Suppressor macrophage treated with lipopolysaccharide for 1 hour (primary cell): ENCODE measurements at places on chromosomes 11 and 22.

GRCh38 chr11:2093575-2094353 lies 45.4 kb downstream of the IGF2 start:
- DNase-seq = no peak

GRCh38 chr11:114482114-114482513 lies 42.8 kb downstream of the REXO2 start:
- no peak for DNase-seq

DNA sequence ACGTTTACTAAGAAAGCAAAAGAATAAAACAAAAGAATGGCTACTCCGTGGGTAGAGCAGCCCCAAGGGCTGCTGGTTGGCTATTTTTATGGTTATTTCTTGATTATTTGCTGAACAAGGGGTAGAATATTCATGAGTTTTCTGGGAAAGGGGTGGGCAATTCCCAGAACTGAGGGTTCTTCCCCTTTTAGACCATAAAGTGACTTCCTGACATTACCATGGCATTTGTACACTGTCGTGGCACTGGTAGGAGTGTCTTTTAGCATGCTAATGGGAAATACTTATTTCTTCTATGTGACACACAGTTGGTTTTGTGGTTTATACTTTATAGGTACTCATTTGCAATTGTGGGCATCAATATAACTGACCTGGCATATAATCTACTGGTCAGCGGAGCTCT lies 56.3 kb downstream of the SLN start:
- DNase-seq = peak; percentile 41

GRCh38 chr22:38623351-38623750 lies 32.8 kb downstream of the FAM227A start:
- peak; percentile 65 for DNase-seq

DNA sequence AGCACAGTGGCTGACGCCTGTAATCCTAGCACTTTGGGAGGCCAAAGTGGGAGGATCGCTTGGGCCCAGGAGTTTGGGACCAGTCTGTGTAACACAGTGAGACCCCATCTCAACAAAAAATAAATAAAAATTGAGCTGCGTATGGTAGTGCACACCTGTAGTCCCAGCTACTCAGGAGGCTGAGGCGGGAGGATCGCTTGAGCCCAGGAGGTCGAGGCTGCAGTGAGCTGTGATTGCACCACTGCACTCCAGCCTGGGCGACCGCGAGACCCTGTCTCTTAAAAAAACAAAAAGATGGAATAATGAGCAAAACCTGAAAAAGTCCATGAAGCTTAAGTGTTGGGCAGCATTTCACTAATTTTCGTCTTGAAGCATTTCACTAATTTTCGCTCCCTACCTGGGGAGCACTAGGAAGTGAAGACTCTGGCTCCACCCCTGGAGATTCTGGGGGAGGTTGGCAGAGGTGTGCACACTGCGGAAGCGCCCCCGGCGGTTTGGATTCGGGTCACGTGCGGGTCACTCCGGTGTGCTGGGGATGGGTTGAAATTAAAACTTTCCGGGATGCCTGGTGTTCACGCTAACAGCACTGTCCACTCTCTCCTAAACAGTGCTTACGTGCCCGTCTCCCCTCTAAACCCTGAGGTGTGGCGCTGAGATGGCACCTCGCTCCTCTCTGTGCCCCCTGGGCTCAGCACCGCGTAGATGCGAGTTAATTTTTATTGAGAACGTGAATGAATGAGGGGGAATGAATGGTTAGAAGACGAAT lies 906 bp upstream of the NAA40 start:
- no peak for DNase-seq

DNA sequence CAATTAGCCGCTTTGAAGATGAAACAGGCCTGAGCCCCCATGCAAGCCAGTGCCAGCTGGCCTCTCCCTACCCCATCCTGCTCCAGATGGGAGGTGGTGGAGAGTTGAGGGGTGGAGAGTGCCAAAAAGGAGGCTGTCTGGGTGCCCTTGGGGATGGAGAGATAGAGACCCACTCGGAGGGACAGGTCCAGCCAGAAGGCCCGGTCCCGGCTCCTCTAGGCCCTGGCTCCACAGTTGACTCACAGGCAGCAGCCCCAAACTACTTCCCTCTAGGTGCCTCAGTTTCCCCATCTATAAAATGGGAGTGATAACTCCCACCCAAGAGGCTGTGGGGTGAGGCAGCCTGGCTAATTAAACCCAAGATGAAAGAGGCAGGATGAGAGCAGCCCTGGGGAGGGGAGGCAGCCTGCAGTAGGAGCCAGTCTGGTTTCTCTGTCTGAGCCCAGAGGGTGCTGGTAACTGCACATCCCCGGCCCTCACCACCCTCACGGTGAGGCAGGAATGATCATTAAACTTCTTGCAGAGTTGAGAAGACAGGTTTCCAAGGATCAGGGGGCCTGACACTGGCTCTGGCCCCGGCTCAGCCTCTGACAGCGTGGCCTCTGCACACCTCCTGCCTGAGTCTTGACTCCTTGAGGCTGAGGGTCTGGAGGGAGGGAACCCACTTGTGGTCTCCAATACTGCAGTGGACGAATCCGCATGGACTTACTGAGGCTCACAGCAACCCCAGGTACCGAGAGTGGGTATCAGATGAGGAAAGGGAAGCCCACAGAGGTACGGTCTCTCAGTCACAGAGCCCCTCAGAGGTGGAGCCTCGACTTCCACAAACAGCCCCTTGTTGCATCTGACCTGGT lies 1.4 kb upstream of the AP5B1 start:
- no peak for DNase-seq

GRCh38 chr22:50292643-50293440 lies 14.6 kb downstream of the PLXNB2 start:
- no peak for DNase-seq

DNA sequence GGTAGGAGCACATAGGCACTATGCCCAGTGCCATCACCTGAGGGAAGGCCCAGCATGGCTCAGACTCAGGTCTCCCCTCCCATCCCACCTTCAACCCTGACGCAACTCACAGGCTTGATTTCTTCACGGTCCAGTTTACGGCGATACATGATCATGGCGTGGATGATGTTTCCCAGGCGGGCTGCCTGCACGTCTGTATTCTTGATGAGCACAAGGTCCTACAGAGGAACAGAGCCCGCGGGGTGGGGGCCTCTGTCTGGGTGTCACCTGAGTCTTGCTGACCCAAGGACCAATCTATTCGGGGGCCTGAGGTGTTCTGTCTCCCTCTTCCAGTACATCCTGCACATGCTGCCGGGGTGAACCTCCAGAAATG lies 3.9 kb downstream of the CPT1B start:
- DNase-seq = no peak

- DNase-seq = no peak
Observed at GRCh38 chr11:117369534-117369933, 41.9 kb downstream of the CEP164 start.

GRCh38 chr11:12724301-12725054 lies 50.3 kb downstream of the TEAD1 start:
- no peak for DNase-seq

DNA sequence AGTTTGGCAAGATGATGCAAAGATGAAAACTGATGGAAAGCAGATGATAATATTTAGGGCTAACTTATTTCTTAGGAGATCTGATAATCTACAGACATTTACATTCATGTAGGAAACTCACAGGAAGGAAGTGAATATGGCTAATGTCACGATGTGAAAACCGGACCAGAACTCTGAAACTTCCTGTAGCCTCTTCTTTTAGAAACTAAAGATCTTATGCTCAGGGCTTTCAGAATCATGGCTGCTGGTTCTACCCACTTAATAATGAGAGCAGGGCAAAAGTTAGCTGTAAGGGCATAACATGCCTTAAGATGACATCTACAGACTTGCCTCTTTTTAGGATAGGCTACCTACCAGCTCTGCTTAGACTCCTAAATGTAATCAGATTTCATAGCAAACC lies 15.2 kb downstream of the CPSF7 start:
- no peak for DNase-seq

GRCh38 chr11:65506290-65506771 lies 7.5 kb downstream of the MALAT1 start:
- DNase-seq = peak; percentile 85

DNA sequence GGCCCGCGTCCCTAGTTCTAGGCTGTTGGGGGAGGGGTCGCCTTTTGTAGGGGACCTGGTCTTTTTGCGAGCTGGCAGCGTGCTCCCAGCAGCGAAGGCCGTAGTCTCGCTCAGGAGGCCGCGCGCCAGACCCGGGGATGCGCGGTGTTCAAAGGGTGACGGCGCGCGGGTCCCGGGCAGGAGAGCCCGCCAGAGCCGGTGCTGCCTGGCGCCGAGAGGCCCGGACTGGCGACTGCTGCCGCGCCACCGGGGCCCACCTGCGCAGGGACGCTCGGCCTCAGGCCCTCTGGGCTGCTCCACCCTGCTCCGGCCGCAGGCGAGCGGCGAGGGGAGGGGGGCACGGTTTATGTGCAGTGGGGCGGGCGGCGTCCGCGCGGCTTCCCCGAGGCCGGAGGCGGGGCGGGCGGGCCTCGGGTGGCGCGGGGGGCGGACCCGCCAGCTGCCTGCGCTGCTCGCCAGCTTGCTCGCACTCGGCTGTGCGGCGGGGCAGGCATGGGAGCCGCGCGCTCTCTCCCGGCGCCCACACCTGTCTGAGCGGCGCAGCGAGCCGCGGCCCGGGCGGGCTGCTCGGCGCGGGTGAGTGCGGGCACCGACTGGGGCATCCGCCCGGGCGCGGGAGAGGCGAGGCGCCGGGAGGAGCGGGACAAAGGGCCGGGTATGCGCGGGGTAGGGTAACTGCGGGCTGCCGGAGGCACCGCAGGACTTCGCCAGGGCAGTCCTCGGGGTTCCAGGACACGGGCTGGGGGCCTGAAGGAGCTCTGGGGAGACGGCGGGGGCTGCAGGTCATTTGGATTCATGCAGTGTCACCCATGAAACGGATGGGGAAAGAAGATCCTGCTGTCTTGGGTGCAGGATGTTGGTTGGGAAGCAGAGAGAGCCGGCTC lies at the start of gene PRSS23:
Gene PRSS23, plus strand, starts transcription at position 467 of the 884 bp plus-strand sequence. CDS start 7,102 bp downstream, outside the sequence.
- DNase-seq = peak; percentile 56

DNA sequence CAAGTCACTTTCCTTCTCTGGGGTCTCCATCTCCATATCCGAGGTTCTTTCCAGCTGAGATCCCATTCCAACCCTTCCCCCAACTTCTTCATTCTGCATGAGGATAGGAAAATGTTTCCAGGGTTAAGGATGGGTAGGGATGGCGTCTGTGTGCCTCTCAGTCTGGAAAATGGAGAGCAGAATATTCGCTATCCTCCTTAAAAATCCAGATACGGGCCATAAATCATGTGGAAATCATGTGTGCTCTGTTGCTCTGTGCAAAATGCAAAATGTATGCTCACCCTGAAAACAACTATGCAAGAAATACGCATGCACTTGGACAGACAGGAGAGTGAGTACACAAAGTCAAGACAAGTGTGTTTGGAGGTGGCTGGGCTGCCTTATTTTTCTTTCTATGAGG lies 3.2 kb downstream of the CREB3L1 start:
- no peak for DNase-seq

- no peak for DNase-seq
Observed at GRCh38 chr22:35425971-35426800, 26.2 kb downstream of the MCM5 start.

- no peak for DNase-seq
Observed at GRCh38 chr11:38842991-38843390, 2245.0 kb upstream of the RAG2 start.

- no peak for DNase-seq
Observed at GRCh38 chr22:30016596-30016995, 63.7 kb upstream of the HORMAD2 start.

- DNase-seq = peak; percentile 74
Observed at GRCh38 chr11:126440792-126441514, 85.5 kb downstream of the ST3GAL4 start.

- no peak for DNase-seq
Observed at GRCh38 chr11:106278391-106278790, 200.9 kb downstream of the AASDHPPT start.

GRCh38 chr11:90178751-90179150 lies 44.1 kb downstream of the CHORDC1 start:
- DNase-seq = no peak

- DNase-seq = no peak
Observed at GRCh38 chr22:46125816-46126765, 24.2 kb upstream of the PPARA start.

- peak; percentile 35 for DNase-seq
Observed at GRCh38 chr11:70912226-70912840, 340.0 kb downstream of the SHANK2 start.

- peak; percentile 24 for DNase-seq
Observed at GRCh38 chr22:24460418-24461089, 33.2 kb downstream of the ADORA2A start.

- DNase-seq = no peak
Observed at GRCh38 chr22:24744638-24745037, 29.9 kb downstream of the PIWIL3 start.

GRCh38 chr11:131430473-131431208 lies 60.2 kb downstream of the NTM start:
- no peak for DNase-seq

DNA sequence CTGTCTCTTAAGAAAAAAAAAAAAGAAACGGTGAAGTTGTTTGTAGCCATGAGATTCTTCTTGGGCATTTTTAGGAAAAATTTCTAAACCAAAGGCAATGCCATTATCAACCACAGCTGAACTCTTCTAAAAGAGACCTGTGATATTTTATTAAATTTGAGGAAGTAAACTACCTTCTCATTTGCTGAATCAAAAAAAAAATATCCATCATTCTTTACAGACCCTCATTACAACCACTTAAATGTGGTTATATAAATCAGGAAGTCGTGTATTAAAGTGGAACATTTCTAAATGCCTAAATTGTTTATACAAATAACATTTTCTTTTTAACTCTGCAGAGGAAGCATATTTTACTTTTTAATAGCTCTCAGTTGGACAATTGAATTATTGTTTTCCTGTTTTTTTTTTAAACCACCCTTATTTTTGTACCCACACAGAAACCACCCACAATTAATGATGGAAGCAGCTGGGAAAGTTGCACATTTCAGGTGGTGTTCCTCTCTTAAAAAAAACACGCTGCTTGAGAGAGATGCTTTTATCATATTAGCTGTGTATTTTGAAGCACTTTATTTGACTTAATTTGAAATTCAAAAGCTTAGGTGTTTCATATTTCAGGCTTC lies 91.2 kb downstream of the ARHGAP42 start:
- no peak for DNase-seq

DNA sequence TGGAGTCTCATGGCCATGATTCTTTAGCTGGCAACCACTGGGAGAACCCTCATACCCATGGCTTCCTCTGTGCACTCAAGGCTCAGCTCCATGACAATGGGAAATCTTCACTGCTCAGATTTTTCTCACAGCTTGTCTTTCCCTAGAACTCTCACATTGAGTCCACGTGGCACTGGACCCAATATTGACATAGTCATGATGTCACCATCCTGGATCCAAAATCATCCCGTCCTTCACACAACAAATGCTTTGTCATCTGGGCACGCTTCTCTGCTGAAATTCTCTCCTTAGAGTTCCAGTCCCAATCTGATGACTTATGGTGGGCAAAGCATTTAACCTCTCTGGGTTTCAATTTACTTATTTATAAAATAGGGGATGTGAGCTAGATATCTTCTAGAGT lies 37.7 kb upstream of the CD44 start:
- DNase-seq = no peak

GRCh38 chr11:122159173-122159721 lies 43.2 kb upstream of the BLID start:
- no peak for DNase-seq

- no peak for DNase-seq
Observed at GRCh38 chr11:114625294-114625693, 29.7 kb upstream of the NXPE4 start.
